Posterior vena cava (tissue), 2 donors: ENCODE measurements at places on chromosomes 4 and X. TPM values are rescaled to one million over a fixed set of nuclear protein-coding genes. Genes with fewer than 3 reads are reported as not detected.

ZBTB49 gene
- 4.8 TPM for total RNA-seq

BGN gene
- 743 TPM for total RNA-seq

DGAT2L6 gene
- not detected for total RNA-seq

BRS3 gene
- not detected for total RNA-seq

XKRX gene
- total RNA-seq = 0.14 TPM

SERPINA7 gene
- not detected for total RNA-seq

KLHL8 gene
- total RNA-seq = 11.3 TPM

AFP gene
- not detected for total RNA-seq

ASB11 gene
- total RNA-seq = not detected

CC2D2A gene
- total RNA-seq = 23.1 TPM

DCX gene
- not detected for total RNA-seq

VSIG4 gene
- 72.8 TPM for total RNA-seq

RTL3 gene
- 6.5 TPM for total RNA-seq

CXCL10 gene
- total RNA-seq = 0.19 TPM

SYP gene
- total RNA-seq = 1.1 TPM

RAB39B gene
- total RNA-seq = 0.19 TPM

RENBP gene
- 11.4 TPM for total RNA-seq

SUPT20HL1 gene
- 0.48 TPM for total RNA-seq

CD38 gene
- 12.1 TPM for total RNA-seq

UTP3 gene
- total RNA-seq = 23.2 TPM

SPANXC gene
- total RNA-seq = not detected

SFRP2 gene
- total RNA-seq = 313 TPM

ERCC6L gene
- total RNA-seq = 0.14 TPM

CT55 gene
- total RNA-seq = not detected

PHOX2B gene
- not detected for total RNA-seq

GABRB1 gene
- total RNA-seq = not detected

NAAA gene
- total RNA-seq = 40.4 TPM

BEX5 gene
- 3.0 TPM for total RNA-seq

PAGE3 gene
- not detected for total RNA-seq

CDKL2 gene
- total RNA-seq = 0.71 TPM

WWC2 gene
- 24.8 TPM for total RNA-seq

GRID2 gene
- total RNA-seq = 0.38 TPM

SPATA18 gene
- 5.3 TPM for total RNA-seq

CYSLTR1 gene
- 7.9 TPM for total RNA-seq
